HepG2 (cell line): ENCODE measurements at places on chromosomes 16 and 17.

- DNase-seq = no peak
These were observed 15.7 kb upstream of the MSI2 start for GRCh38 chr17:57240648-57241047.

DNA sequence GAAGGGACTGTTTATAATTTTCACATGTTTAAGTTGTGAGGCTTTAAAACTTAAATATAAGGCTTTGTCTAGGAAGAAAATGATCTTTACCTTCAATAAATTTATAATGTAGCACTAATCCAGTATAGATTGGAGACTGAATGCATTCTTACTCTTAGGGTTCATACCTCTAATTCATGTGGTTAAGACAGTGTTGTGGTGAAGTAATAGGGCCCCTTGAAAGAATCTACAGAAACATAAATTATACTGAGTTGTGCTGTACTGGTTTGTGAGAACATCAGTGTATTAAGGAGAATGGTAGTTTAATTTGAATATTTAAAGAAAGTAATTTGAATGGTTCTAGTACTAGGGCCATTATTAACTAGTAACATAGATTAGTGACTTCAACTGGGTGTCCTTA, 13.7 kb downstream of the HAPSTR1 start:
- no peak for DNase-seq

- no peak for DNase-seq
These were observed 28.5 kb downstream of the MXRA7 start for GRCh38 chr17:76682296-76682695.

- DNase-seq = no peak
These were observed 114.5 kb downstream of the ABCC6 start for GRCh38 chr16:16108759-16109158.
